Activated CD8-positive, alpha-beta T cell treated with anti-CD3 and anti-CD28 coated beads, Interleukin-2, amount 10 ng/mL, durations not matched to agents 7 days and 5 days (primary cell): ENCODE measurements at places on chromosomes 3 and 15. TPM values are rescaled to one million over a fixed set of nuclear protein-coding genes. Genes with fewer than 3 reads are reported as not detected.

Gene RPUSD3
- 49.7 TPM for total RNA-seq

Gene TMEM266
- not detected for total RNA-seq

- no peaks in the 10 kb centered on the region for H3K27me3 ChIP-seq
- peaks cover 2% of the 10 kb centered on the region for H3K4me1 ChIP-seq
- H3K4me3 ChIP-seq: no peak overlapping the region
- H3K36me3 ChIP-seq: peaks cover 17% of the 10 kb centered on the region
- no peak for DNase-seq
- no peak overlapping the region for H3K27ac ChIP-seq
Observed at GRCh38 chr3:183486472-183486871, 58.1 kb upstream of the MCF2L2 start.

DNA sequence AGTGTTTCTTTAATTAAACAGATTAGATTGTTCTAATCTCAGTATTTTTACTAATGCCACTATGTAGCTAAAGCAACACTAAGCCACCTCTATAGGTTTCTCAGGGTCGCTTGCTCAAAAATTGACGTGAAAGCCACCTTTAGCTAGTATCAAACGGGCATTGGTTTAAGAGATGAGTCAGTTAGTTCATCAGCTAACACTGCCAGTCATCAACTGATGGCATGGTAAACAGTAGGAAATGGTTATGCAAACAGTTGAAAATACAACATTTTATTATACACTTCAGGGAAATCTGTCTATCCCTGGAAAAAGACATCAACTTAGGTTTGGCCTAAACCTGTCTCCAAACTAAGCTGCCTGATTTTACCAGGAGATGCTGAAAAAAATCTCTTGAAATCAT lies 582.3 kb upstream of the NAALADL2 start:
- H3K27ac ChIP-seq: no peak overlapping the region
- DNase-seq: no peak
- H3K4me3 ChIP-seq: no peak overlapping the region

DNA sequence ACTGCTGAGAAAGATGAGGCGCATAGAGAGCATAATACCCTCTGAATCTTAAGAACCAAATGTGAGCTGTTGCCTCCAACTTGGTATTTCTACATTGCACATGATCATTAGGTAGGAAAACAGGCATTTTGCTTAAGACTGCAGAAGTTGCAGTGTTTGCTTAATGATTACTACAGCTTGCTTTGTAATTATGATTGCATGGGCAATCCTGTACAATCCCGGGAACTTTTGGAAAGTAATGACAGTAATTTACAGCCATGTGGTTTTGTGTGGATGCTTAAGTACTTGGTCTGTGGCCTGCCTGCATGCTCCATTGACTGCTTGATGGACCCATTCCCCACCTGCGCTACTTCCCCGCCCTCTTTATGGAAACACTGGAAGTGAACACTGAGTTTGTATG lies 301.1 kb downstream of the DIPK2A start:
- H3K4me3 ChIP-seq: no peak overlapping the region
- no peak for DNase-seq
- no peak overlapping the region for H3K27ac ChIP-seq
- no peaks in the 10 kb centered on the region for H3K36me3 ChIP-seq
- H3K4me1 ChIP-seq: no peaks in the 10 kb centered on the region

- peaks cover 11% of the 10 kb centered on the region for H3K4me1 ChIP-seq
- H3K27me3 ChIP-seq: no peaks in the 10 kb centered on the region
- no peak overlapping the region for H3K4me3 ChIP-seq
- H3K36me3 ChIP-seq: peaks cover 64% of the 10 kb centered on the region
- no peak for DNase-seq
Observed at GRCh38 chr3:4695846-4696245, 202.7 kb downstream of the ITPR1 start.

DNA sequence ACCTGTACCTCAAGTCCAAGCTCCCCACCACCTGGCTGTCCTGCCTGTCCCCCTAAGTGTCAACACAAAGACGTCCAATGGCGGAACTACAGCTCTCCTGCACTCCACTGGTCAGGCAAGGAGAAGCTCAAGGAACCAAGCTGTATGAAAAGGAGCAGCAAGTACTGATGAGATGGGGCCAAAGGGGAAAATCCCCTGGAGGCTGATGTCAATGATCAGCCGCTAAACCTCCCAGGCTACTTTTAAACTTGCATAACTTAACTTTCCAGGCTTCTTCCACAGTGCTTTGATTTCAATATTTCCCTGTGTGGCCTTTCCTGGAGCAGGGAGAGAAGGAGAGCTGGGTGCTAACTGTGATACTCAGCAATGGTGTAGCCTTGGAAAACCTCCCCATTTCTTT lies 35.0 kb downstream of the TM4SF4 start:
- DNase-seq: no peak
- H3K4me1 ChIP-seq: peaks cover 9% of the 10 kb centered on the region
- H3K4me3 ChIP-seq: no peak overlapping the region

- H3K4me1 ChIP-seq: peaks cover 34% of the 10 kb centered on the region
- H3K27me3 ChIP-seq: peaks cover 21% of the 10 kb centered on the region
Observed at GRCh38 chr3:44104668-44105321, 136.9 kb upstream of the TOPAZ1 start.

DNA sequence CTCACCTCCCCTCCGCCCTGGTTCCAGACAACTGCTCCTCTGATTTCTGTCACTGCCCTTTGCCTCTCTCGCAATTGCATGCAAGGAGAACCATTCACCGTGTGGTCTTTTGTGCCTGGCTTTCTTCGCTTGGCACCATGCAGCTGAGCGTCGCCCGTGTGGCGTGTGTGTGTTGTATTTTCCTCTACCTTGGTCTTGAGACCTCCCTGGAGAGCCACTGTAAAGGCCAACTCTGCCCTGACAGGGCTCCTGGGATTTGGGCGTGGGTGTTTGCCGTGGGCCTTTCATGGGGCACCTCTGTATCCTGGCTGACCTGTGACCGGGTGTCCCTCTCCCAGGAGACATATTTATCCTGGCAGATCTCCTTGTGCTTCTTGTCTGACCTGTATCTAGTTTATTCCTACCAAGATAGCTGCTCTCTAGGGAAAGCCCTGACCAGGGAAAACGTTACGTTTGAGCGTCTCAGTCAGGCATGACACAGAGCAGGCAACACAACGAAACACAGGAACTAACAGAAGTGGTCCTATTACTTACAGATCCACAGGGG lies 2.0 kb upstream of the PIGZ start:
- H3K4me3 ChIP-seq: peak overlapping the region; percentile 69
- H3K27ac ChIP-seq: peak overlapping the region; percentile 78
- peaks cover 14% of the 10 kb centered on the region for H3K4me1 ChIP-seq
- peaks cover 10% of the 10 kb centered on the region for H3K36me3 ChIP-seq
- DNase-seq: no peak

DNA sequence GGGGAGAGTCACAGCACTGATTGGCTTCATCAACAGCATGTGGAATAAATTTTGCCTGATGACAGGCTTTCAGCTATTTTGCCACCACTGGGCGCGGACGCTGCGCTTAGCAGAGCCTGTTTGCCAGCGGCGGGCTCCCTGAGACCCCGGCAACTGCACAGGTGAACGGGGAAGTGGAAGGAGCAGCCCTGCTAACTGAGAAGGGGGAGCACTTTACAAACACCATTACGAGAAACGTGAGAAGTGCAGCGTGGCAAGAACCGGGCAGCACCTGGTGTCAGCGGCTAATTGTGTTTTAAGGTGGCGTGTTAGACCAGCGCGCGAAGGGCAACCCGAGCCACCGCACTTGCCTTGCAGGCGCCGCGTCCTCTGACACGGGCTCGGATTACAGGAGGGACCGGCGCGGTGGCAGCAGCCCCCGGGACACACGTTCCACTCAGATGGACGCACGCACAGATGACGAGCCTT lies 307.8 kb upstream of the ARRDC4 start:
- H3K4me1 ChIP-seq: no peaks in the 10 kb centered on the region
- no peak overlapping the region for H3K27ac ChIP-seq
- H3K4me3 ChIP-seq: no peak overlapping the region

- H3K27me3 ChIP-seq: no peaks in the 10 kb centered on the region
- no peaks in the 10 kb centered on the region for H3K4me1 ChIP-seq
- DNase-seq: no peak
- no peak overlapping the region for H3K27ac ChIP-seq
Observed at GRCh38 chr3:70003119-70003518, 3.6 kb downstream of the SAMMSON start.

DNA sequence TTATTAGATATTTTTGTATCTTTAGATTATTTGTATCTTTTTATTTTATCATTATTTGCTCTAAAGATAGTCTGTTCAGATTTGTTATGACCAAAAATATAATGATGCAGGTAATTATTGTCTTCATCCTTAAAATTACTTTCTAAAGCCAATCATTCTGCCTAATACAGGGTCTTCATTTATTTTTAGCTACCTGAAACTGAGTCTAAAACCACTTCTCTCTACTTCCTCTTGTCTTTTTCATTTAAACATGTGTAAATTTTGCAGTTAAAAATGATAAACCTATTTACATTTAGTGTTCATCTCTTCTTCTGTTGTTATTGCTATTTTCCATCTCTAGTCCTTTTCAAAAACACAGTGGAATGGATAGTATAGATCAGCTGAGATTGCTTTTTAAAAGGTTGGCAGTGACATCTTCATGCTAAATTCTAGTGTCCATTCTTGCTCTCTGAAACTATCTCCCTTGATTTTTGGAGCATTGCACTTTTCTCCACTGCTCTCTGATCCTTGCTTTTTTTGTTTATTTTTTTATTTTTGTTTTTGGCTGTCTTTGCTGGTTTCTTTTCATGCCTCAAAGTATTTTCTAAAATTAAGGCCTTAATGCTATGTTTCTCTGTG lies 91.8 kb downstream of the UBE2E2 start:
- no peaks in the 10 kb centered on the region for H3K27me3 ChIP-seq
- no peak for DNase-seq
- H3K27ac ChIP-seq: no peak overlapping the region
- no peak overlapping the region for H3K4me3 ChIP-seq
- H3K4me1 ChIP-seq: peaks cover 4% of the 10 kb centered on the region
